Fibroblast of skin of scalp (primary cell): ENCODE measurements at places on chromosomes 3 and 15.

GRCh38 chr3:147231111-147231510, 175.2 kb downstream of the ZIC4 start:
- no peak for DNase-seq

DNA sequence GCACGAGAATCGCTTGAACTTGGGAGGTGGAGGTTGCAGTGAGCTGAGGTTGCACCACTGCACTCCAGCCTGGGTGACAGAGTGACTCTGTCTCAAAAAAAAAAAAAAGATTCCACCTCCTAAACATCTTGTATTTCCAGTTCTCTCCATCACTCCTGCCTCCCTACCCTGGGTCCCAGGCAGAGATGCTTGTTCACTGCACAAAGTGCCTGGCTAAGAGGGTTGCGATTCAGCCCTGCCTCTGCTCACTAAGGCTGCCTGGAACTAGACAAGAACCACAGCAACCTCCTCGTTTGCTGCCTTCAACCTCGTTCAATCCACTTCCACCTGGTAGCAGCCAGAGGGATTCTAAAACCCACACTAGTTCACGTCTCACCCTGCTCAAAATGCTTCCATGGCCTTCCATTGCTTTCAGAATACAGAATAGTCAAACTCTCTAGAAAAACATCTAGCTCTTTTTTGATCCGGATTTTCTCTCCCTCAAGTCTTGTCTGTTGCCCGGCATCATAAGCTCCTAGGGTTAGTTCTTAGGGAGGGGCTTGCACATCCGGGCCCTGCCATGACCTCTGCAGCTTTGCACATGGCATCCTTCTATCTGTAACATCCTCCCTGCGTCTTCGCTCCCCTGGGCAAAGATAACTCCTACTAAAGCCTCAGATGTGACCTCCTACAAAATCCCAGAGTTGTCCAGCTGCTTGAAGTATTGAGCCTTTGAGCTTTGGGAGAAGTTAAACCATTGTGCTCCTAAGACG, 1.0 kb upstream of the MCM2 start:
- no peak for DNase-seq

- peak; percentile 89 for DNase-seq
Measured at GRCh38 chr15:88238618-88239430, 17.7 kb downstream of the NTRK3 start.

GRCh38 chr3:55615694-55616295, 128.7 kb upstream of the WNT5A start:
- peak; percentile 30 for DNase-seq

GRCh38 chr3:185507883-185508282, 9.0 kb upstream of the TMEM41A start:
- DNase-seq = no peak

DNA sequence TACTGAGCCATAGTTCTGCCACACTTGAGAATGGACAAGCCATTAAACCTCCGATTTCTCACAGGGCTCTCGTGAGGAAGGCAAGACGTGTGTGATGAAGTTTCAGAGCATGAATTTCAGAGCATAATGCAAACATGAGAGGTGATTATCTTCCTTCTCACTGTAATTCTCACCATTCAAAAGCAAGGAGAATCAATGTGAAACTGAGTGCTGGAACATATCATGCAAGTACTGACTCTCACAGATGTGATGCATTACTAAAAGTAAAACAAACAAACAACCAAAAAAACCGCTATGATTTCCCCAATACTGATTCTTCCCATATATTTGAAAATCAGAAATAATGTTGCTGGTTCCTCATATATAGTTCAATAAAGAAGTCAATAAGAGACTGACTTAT, 23.7 kb downstream of the P3H2 start:
- no peak for DNase-seq

DNA sequence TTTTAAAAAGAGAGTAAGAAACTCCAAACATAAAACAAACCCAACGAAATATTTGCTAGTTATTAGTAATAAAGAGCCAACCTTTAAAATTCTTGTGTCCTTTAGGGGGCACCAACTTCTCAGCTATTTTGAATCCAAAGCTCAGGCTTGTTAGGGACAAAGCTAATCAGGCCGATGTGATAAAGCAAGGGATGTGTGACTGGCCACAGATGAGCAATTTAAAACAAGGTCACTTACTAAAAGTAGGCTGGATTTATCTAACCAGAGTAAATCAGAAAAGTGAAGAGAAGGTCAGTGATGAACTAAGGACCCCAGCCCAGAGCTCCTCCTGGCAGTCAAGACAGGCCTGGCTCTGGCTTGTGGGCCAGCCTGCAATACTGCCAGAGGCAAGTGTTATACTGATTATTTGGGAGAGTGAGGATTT, 108.5 kb downstream of the CYP19A1 start:
- peak; percentile 61 for DNase-seq

GRCh38 chr15:64216730-64217428, 54.1 kb upstream of the PPIB start:
- no peak for DNase-seq

GRCh38 chr3:25513642-25514266, 85.7 kb downstream of the RARB start:
- no peak for DNase-seq

GRCh38 chr3:182740710-182741109, 52.6 kb upstream of the ATP11B start:
- no peak for DNase-seq

- DNase-seq = no peak
Measured at GRCh38 chr3:41125258-41125657, 74.0 kb upstream of the CTNNB1 start.

- peak; percentile 38 for DNase-seq
Measured at GRCh38 chr3:154121701-154122551, 736 bp downstream of the ARHGEF26 start.

- no peak for DNase-seq
Measured at GRCh38 chr3:134367869-134368750, 6.1 kb downstream of the AMOTL2 start.

- no peak for DNase-seq
Measured at GRCh38 chr3:54939557-54940300, 11.9 kb upstream of the LRTM1 start.

- DNase-seq = no peak
Measured at GRCh38 chr3:53845881-53846133, 412 bp downstream of the CHDH start.

- no peak for DNase-seq
Measured at GRCh38 chr3:12229896-12230295, 59.0 kb upstream of the PPARG start.

DNA sequence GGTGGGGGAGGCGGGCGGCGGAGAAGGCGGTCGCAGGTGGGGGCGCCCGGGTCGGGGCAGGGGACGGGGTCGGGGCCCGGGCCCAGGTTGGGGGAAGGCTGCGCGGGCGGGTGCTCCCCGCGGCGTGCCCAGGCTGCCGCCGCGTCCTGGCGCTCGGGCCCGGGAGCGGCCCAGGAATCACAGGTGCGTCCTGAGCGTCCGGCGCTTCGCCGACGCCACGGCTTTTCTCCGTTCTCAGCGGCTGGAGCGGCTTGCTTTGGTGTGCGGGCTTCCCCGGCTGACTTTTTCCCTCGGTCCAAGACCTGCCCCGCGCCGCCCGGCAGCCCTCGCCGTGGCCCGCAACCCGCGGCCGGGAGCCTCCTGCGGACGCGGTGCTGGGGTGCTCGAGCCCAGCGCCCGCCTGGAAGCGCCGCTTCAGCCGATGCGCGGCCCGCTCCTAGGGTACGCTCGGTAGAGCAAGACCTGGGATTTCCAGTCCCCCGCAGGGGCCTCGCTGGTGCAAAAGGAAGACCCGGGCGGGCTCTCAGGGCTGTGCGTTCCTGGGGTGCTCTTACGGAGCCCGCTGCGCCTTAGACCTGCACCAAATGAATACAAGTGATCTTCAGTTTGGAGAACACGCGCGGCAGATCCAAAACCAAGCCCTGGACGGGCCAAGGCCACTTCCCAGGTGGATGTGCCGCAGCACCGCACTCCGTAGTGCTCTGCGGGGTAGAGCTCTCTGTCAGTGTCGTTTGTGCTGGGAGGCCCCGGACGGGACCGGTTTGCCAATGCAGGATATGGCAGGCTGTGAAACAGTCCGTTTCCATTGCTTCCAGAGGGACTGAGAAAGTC, 639 bp downstream of the NIPA1 start:
- DNase-seq = no peak

GRCh38 chr3:134609821-134610431, 40.9 kb downstream of the KY start:
- DNase-seq = no peak

DNA sequence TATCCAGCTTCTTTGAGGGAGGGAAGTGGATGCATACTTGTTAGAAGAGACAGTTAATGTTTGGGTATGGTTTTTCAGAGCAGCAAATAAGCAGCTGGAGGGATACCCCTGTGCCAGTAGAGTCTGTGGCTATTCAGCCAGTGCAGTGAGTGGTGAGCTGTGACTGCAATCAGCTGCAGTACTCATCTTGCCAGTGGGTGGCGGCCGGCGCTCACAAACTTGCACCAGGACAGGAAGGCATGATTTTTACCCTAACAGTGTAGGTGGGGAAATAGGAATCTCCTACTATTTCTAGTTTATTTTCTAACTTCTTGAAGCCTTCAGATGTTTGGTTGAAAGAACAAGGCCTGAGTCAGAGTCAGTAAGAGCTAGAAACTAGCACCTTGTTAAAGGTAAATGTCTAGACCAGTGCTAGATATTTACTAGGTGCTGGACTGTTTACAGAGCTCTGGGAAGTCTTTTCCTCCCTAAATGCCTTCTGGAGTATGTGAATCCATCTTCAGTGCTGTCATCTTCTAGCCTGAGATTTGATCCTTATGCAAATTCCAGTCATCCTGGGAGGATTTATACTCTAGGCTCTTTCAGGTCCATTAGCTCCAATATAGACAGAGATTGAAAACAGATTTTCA, 23.6 kb downstream of the TIMP4 start:
- DNase-seq = peak; percentile 64

DNA sequence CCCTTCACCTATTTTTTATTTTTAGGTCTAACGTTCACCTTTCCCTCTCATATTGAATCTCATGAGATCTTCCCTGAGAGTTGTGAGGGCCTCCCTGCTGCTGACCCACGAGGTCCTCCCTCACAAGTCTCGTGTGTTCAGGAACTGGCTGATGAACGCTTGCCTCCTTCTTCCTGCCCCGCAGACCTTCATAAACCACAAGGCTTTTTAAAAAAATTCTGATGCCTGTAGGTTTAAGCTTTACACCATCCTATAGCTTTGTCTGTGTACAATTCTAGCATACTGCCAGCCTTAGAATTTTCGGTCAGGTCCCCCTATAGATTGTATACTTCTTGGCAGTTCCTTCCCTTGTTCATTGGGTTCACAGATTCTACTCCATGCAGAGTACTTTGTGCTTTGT, 50.5 kb downstream of the CHST2 start:
- no peak for DNase-seq

- DNase-seq = no peak
Measured at GRCh38 chr3:126944089-126944965, 38.6 kb upstream of the PLXNA1 start.

- DNase-seq = no peak
Measured at GRCh38 chr3:157051055-157051454, 108.9 kb downstream of the CCNL1 start.

DNA sequence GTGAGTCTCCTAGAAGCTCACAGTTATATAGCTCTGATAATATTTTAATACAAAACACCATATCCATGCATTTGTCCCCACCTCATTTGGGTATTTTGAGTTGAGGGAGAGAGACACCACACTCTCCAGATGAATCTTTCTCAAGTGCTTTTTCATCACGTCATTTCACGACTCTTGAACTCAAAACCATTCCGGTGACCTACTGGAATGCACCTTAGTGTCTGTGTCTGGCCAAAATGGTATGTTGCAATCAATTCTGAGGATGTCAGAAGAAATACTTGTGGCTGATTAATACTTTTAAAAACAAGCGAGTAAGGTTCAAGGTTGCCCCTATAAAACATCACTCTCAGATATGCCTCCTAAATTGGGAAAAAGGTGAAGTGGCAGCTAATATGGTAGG, 352.6 kb upstream of the ICE2 start:
- DNase-seq = no peak

DNA sequence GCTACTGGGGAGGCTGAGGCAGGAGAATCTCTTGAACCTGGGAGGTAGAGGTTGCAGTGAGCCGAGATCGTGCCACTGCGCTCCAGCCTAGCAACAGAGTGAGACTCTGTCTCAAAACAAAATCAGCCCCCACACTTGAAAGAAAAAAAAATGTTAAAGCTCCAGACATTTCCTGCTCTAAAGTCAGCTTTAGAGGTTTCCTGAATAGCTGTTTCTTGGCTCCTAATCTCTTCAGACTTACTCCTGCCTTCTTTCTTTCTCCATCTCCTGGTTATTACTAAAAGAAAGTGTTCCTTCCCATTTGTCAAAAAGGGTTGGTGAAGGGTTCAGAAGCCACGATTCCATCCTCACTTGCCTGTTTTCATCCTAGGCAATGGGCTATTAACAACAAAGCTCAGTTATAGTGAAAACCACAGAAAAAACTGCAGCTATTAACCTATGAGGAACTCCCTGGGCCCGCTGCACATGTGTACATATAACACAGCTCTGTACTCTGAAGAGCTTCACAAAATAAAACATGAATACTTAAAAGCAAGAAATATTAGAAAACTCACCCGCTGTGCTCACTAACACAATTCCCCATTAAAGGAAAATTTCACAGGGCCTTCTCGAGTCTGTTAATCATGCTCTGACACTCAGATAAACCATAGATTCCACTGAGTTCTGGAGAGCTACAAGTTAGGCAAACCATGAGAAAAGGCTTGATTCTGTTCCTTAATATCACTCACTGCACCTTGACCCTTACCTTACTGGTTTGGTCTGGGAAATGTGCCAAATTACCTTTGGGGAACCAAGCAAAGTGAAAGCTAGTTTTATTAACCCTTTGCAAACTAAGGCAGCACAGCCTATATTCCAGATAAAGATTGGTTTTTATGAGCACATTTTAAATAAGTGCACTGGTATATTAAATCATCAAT, 89.9 kb upstream of the TSPAN3 start:
- no peak for DNase-seq

- DNase-seq = peak; percentile 69
Measured at GRCh38 chr15:66080717-66081398, 172.7 kb downstream of the MEGF11 start.

DNA sequence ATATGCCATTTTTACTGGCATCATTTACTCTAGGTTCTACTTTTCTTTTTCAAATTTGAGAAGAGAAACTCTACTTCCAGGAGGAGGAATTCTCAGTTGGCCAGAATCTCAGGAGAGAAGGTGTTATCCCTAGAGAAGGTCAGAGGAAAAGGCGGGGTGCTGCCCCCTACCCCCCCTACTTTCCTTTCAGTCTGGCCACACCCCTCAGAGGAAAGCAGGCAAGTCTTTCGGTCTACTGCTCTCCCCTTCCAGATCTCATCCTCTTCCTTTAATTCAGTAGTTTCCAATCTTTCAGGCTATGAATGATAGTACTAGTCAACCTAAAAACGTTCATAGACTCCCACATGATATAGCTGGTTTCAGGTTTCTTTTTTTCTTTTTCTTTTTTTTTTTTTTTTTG, 366.5 kb upstream of the TBL1XR1 start:
- no peak for DNase-seq

- no peak for DNase-seq
Measured at GRCh38 chr3:39754549-39754948, 54.9 kb upstream of the MYRIP start.

- DNase-seq = peak; percentile 34
Measured at GRCh38 chr15:66459818-66460615, 37.5 kb downstream of the SNAPC5 start.

- no peak for DNase-seq
Measured at GRCh38 chr15:77414789-77415442, 5.0 kb downstream of the PEAK1 start.
